ENCODE measurements at places on chromosomes 7 and 10. TPM values are rescaled to one million over a fixed set of nuclear protein-coding genes. Genes with fewer than 3 reads are reported as not detected.
A peak's percentile ranks its signal among the peaks of the same experiment; 100 is the strongest.

Gene ENO4
- total RNA-seq, result not detected

- H3K4me1 ChIP-seq, result no peaks in the 10 kb centered on the region
- H3K36me3 ChIP-seq, result no peaks in the 10 kb centered on the region
- no peaks in the 10 kb centered on the region for H3K27me3 ChIP-seq
- no peak overlapping the region for H3K4me3 ChIP-seq
- DNase-seq, result no peak
- no peak overlapping the region for H3K27ac ChIP-seq
Measured at GRCh38 chr7:23115991-23116390, 10.4 kb downstream of the KLHL7 start.

GRCh38 chr10:45421221-45422097 is 47.4 kb downstream of the ALOX5 start:
- no peak overlapping the region for H3K4me3 ChIP-seq
- peak overlapping the region; percentile 80 for H3K27ac ChIP-seq
- DNase-seq, result no peak
- H3K4me1 ChIP-seq, result peaks cover 6% of the 10 kb centered on the region

Gene MACROH2A2
- total RNA-seq, result 15.1 TPM

DNA sequence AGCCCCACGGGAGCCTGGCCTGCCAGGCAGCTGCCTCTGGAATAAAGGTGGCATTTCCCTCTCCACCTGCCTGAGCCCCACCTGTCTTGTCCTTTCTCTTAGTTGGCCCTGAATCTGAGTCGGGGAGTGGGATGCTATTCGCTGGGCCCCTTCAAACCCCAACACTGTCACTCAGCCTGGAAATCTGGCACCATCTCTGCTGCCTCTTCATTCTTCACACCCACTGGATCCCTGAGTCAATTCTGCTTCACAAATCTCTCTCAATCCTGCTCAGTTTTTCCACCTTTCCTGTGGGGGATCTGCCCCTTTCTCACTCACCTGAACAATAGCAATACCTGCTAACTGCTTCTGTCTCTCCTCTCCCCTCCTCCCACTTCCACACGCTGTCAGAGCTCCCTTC is 10.6 kb downstream of the CRTAC1 start:
- no peaks in the 10 kb centered on the region for H3K36me3 ChIP-seq
- no peak overlapping the region for H3K27ac ChIP-seq
- H3K27me3 ChIP-seq, result no peaks in the 10 kb centered on the region

GRCh38 chr10:61821693-61822092 is 79.8 kb upstream of the ARID5B start:
- no peak overlapping the region for H3K27ac ChIP-seq
- H3K27me3 ChIP-seq, result no peaks in the 10 kb centered on the region
- H3K4me3 ChIP-seq, result no peak overlapping the region
- DNase-seq, result no peak

GRCh38 chr7:43584195-43584586 is 1.3 kb downstream of the STK17A start:
- H3K27ac ChIP-seq, result peak overlapping the region; percentile 94
- H3K4me3 ChIP-seq, result peak overlapping the region; percentile 92
- H3K27me3 ChIP-seq, result no peaks in the 10 kb centered on the region
- H3K4me1 ChIP-seq, result no peaks in the 10 kb centered on the region
- DNase-seq, result peak; percentile 34

GRCh38 chr10:11146402-11147171 is 128.9 kb downstream of the CELF2 start:
- H3K4me1 ChIP-seq, result peaks cover 10% of the 10 kb centered on the region
- no peak overlapping the region for H3K27ac ChIP-seq
- no peaks in the 10 kb centered on the region for H3K27me3 ChIP-seq
- H3K4me3 ChIP-seq, result no peak overlapping the region
- no peak for DNase-seq
- H3K36me3 ChIP-seq, result no peaks in the 10 kb centered on the region

- H3K36me3 ChIP-seq, result no peaks in the 10 kb centered on the region
- H3K27me3 ChIP-seq, result no peaks in the 10 kb centered on the region
- H3K4me3 ChIP-seq, result no peak overlapping the region
- H3K27ac ChIP-seq, result no peak overlapping the region
- DNase-seq, result no peak
- H3K4me1 ChIP-seq, result no peaks in the 10 kb centered on the region
Measured at GRCh38 chr7:82729172-82730030, 285.8 kb upstream of the CACNA2D1 start.

Gene NODAL
- 0.17 TPM for total RNA-seq

DNA sequence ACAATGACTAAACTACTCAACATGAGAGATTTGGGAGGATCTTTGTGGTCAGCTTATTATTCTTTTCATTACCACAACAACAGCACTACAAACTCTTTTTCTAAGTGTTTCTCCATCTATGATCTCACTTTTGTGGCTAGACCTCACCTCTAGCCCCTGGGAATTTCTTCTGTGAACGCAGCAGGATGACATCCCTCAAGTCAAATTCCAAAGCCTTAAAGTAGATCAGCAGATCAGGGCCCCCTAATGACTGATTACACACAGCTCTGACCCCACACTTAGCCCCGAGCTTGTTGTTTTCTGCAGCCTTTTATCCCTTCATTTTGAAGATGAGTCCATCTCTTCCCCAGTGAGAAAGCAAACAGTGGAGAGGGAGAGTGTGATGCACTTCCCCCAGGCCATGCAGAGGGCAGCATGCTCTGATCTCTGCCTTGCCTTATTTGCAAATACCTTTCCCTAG is 27.3 kb downstream of the TFAM start:
- H3K36me3 ChIP-seq, result no peaks in the 10 kb centered on the region
- no peak for DNase-seq
- H3K4me1 ChIP-seq, result no peaks in the 10 kb centered on the region
- no peak overlapping the region for H3K27ac ChIP-seq

Gene CABCOCO1
- total RNA-seq, result not detected

DNA sequence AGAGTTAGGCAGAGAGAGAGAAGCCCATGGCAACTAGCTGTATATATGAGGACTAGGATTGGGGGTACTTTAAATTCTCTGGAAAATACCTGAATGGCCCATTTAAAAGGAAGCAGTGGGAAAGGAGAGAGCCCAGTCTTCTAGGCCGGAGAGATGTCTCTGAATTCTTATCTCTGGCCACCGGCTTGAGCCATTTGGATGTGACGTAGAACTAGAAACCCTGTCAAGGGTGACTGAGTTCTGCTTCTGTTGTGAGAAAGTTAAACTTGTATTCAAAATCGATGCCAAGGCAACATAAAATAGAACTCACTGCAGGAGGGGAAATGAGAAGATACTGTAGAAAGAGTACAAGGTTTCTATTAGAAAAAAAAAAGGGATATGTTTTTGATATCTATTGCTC is 6.3 kb upstream of the GSTK1 start:
- no peak overlapping the region for H3K27ac ChIP-seq
- H3K36me3 ChIP-seq, result no peaks in the 10 kb centered on the region
- no peaks in the 10 kb centered on the region for H3K27me3 ChIP-seq
- H3K4me1 ChIP-seq, result no peaks in the 10 kb centered on the region
- no peak overlapping the region for H3K4me3 ChIP-seq

- no peaks in the 10 kb centered on the region for H3K36me3 ChIP-seq
- no peaks in the 10 kb centered on the region for H3K27me3 ChIP-seq
- DNase-seq, result no peak
Measured at GRCh38 chr7:108717781-108718180, 148.1 kb downstream of the DNAJB9 start.

GRCh38 chr7:94675356-94675755 is 19.4 kb upstream of the SGCE start:
- H3K27ac ChIP-seq, result no peak overlapping the region
- H3K27me3 ChIP-seq, result no peaks in the 10 kb centered on the region
- no peaks in the 10 kb centered on the region for H3K36me3 ChIP-seq
- H3K4me1 ChIP-seq, result no peaks in the 10 kb centered on the region

DNA sequence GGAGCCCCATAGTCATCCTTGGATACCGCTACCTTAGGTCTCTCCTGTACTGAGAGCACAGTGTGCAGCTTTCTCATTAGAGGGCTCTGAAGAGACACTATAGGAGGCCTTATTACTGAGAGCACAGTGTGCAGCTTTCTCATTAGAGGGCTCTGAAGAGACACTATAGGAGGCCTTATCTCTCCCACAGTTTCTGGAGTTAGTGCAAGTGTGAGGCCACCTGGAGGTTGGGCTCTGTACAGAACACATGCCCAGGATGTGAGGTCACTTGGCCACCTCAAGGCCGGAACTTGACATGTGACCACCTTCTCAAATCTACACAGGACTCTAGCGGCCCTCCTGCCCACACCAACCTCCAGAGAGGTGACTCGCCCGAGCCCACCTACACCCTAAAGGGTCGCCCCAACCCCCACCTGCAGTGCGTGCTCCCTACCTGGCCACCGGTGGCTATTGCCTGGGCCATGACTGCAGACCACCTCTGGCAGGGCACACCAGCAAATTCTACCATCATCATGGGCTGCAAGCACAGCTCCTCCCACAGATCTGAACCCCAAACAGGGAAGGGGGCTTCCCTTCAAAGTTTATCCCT is 24.6 kb downstream of the FRMPD2 start:
- H3K36me3 ChIP-seq, result no peaks in the 10 kb centered on the region
- H3K4me3 ChIP-seq, result no peak overlapping the region
- H3K27me3 ChIP-seq, result no peaks in the 10 kb centered on the region
- no peak for DNase-seq
- no peak overlapping the region for H3K27ac ChIP-seq

Gene GIMAP1
- total RNA-seq, result 1.6 TPM

Gene GDF2
- total RNA-seq, result not detected

All from colonic mucosa (tissue), 4 donors.